Activated T-helper 2 cell treated with anti-CD3 and anti-CD28 coated beads, Interferon-gamma antibody, Interleukin-2, Interleukin-4, amounts not matched to agents 10 μg/mL and 5 μg/mL and 100 μg/mL, durations not matched to agents 14 hours and 24 hours and 36 hours (primary cell): ENCODE measurements at places on chromosomes 5 and 9. TPM values are rescaled to one million over a fixed set of nuclear protein-coding genes. Genes with fewer than 3 reads are reported as not detected.

Gene NPR3
- 0.02 TPM in 1 of 2 replicates, not detected in the other for total RNA-seq

Gene KCNV2
- total RNA-seq = not detected in 2 replicates

Gene ADAMTS12
- not detected in 2 replicates for total RNA-seq

DNA sequence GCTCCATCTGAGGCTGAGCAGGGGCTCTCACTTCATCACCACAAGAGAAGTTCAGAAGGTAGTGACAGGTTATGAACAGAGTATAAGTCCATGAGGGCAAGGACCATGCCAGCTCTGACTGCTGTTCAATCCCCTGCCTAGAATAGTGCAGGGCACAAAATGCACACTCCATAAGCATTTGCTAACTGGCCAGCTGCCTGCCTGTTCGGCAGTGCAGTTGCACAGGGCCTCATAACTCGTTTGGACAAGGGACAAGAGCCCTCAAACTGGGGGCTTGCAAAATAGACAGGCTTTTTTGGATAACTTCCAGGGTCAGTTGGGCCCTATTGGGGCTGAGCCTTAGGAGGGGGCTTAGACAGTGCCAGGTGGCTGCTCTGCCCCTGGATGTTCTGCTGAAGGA is 21.1 kb downstream of the SPARC start:
- no peak for DNase-seq

- DNase-seq = no peak
Measured at GRCh38 chr5:161274951-161275350, 271.6 kb downstream of the GABRB2 start.

DNA sequence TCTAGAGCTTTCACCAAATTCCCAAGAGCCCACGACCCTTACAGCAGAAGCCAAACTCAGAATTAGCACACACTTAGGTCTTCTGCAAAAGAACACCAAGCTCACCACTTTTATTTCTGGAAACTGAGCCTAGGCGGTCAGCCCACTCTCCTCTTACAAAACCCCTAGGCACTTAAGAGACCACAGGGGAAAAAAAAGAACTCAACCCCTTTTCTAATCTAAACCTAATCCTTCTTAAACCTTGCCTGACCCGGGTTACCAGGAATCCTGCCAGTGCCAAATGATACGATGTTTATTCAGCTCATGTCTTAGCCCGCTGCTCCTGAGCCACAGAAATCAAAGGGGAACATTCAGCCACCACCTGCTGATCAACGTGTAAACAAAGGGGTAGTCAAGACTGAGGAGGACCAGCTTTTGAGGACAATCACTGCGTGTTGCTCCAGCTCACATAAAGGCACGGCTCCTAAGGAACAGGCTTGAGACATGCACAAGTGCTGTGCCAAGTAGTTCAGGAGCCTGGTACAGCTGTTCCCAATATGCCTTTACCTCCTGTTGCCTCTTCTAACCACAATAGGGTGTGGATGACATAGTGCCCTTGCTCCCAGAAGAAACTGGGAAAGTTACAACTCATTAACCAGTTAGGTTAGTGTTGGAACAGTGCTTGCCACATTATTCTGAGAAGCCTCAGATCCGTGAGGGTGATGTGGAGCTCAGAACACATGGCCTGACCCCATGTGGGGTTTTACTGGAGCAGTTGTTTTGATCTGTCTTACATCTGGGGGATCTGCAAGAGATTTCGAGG is 49.3 kb downstream of the ZFAND5 start:
- no peak for DNase-seq

- DNase-seq = no peak
Measured at GRCh38 chr9:112894699-112895098, 4.0 kb upstream of the SLC46A2 start.

DNA sequence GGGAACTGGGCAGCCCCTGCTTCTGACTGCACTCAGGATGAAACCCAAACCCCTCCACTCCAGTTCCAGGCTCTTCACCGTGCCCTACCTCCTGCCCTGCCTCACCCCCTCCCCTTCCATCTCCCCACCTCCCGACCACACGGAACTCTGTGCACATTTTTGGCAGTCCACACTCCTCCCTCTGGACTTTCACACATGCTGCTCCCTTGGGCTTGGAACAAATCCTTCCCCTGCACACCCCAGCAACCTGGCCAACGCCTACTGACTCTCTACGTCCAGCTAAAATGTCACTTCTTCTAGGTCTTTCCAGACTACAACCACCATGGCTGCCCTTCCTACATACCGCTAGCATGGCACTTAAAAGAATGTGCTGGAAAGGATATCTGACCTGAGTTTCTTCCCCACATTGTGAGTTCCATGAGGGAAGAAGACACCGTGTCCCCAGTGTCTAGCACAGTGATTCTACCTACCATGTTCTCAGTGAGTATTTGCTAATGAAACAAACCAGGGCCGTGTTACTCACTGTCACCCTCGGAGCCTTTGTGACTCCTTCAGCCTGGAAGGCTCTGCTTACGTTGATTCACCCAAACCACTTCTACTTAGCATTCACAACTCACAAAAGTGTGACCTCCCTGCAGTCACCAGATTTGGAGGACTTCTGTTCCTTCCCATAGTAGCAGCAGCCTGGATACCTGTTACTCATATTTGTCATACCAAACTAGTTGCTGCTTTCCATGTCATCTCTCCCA is 18.7 kb downstream of the RETREG1 start:
- DNase-seq = no peak

DNA sequence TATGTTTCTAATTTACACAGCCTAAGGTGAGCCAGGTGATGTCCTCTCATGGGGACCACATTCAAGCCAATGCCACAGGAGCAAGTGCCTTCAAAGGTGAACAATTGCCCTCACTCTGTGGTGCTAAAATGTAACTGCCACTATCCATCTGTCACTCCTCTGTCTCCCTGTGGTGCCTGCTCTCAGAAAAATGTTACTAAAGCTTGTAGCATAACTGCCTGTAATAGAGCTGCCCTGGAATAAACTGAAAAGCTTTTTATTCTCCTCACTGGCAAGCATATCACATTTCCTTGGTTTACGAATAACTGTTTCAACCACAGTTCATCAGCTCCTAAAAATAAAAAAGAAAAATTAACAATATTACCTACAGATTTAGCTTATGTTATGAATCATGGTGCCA is 142.4 kb downstream of the ST8SIA4 start:
- no peak for DNase-seq
